ENCODE measurements at places on chromosomes 2 and 18. TPM values are rescaled to one million over a fixed set of nuclear protein-coding genes. Genes with fewer than 3 reads are reported as not detected.

- DNase-seq = no peak
Observed at GRCh38 chr2:188833799-188834198, 140.4 kb upstream of the COL3A1 start.

- peak; percentile 93 for DNase-seq
Observed at GRCh38 chr2:222290736-222291484, 7.9 kb downstream of the PAX3 start.

ERICH2 gene
- not detected for total RNA-seq

TMEM200C gene
- total RNA-seq = 4.7 TPM

Measured in H7 (cell line).